Fibroblast of skin of back (primary cell): ENCODE measurements at places on chromosomes 4 and X.

- DNase-seq, result no peak
Measured at GRCh38 chr4:169058312-169058711, 48.3 kb upstream of the CBR4 start.

DNA sequence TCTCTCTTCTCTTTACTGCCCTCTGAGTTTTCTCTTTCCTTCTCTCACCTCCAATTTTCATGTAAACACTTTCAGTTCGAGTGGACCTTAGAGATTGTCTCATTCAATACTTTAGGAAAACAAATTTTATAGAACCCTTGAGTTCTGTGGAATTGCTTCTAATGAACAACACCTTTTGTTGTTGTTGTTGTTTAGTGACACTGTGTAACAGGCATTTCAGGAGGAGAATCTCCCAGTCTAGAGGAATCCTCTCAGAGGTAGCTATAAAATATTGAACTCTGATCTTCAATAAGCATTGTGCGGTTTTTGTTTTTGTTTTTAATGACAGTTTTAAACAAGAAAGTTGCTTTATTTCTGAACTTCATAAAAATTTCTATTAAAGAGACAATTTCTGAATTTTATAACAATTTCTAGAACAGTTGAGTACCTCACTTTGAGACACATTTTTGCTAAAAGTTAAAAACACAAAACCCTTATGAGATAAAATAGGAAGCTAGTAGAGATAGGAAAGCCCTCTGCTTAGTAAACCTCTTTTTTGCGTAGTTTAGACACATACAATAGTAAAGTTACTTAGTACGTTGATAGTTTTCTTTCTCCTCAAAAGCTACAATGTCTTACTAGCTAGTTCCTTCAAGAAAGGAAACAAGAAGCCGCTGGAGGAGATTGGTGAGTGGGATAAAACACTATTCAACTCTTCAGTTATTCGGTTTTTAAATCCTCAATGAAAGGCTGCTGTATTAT lies 38.8 kb downstream of the CLCN3 start:
- DNase-seq, result no peak

DNA sequence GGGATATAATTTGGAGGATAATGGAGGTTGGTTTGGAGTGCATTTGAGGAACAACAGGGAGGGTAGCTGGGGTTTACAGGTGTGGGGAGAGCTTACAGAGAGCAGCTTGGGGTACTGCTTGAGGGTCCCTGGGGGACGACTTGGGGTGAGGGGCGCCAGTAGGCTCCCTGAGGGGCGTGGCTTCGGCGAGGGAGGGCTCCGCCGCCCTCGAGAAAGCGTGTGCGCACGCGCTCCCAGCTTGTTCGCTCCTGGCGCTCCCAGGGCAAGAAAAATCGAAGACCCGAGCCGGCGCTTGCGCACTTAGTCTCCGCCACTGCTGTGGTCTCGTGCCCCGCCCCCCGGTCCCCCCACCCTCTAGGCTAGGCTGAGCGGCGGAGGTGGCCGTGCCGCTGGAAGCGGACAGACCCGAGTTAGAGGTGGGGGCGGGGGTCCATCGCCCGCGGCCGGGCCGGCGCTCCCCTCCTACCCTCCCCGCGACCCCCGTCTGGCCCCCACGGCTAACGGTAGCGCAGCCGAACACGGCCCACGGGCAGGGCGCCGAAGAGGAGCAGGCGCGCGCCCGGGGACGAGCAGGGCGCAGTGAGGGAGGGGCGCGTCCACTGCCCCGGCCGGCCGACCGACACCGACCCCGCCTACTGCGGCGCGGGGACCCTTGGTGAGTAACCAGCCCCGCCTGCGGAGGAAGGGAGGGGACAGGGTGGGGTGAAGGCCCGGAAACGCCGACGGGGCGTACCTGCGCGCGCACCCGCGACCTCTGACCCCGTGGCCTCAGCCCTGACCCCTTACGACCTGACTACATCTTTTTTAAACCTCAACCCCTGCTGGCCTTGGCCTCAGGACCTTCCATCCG lies 5.4 kb upstream of the CCDC120 start:
- peak; percentile 64 for DNase-seq

DNA sequence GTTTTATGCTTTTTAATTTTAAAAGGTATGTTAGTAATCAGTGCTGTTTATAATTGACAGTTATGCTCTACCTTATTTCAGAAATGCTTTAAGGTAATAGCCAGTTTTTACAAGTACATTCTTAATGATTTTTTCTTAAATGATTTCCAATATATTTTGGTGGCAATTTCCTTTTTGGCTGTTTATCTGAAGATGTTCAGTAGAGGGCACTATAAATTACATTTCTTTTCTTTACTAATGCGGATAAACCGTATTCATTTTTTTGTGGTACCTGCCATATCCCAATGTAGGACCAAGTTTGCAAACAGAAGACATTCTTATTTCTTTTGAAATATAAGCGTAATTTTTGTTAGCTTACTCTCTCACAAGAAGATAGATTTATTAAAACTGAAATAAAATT lies 65.4 kb downstream of the CCKAR start:
- no peak for DNase-seq

- DNase-seq, result peak; percentile 78
Measured at GRCh38 chr4:86233681-86234080, 126.2 kb downstream of the MAPK10 start.

GRCh38 chrX:24577091-24577490 lies 70.1 kb downstream of the PCYT1B start:
- no peak for DNase-seq

- no peak for DNase-seq
Measured at GRCh38 chrX:84118315-84118714, 69.7 kb downstream of the RPS6KA6 start.

- no peak for DNase-seq
Measured at GRCh38 chr4:67106861-67107460, 438.3 kb downstream of the CENPC start.

DNA sequence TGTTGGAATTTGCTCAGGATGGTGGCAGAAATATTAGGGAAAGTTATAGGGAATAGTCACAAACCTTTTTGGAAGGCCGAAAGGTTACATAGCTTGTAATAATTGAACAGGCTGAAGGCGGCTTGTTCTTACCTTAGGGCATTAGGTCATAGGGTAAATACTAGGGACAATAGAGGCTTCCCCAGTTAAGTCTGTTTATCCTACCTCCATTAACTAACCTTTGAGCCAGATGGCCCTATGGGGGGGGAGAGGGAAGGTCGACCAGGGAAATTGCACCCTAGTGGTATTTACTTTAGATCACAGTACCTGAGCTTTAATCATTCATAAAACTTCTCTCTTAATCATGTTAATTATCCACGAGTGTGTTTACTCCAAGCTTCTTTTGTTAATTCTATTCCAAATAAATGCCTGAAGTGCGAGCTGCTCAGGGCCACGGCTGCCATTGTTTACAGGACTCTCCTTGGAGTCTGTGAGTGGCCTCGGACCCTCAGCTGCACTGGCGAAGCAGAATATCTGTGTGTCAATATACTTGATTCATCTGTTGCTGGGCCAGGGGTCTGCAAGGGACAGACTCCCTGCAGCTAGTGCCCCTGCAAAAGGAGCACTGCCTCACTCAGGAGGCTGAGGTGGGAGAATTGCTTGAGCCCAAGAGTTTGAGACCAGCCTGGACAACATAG lies 22.9 kb downstream of the PAGE2 start:
- no peak for DNase-seq

GRCh38 chrX:2629316-2630007 lies 61.6 kb upstream of the CD99 start:
- no peak for DNase-seq

GRCh38 chrX:1521459-1521956 lies 15.5 kb downstream of the P2RY8 start:
- no peak for DNase-seq

- no peak for DNase-seq
Measured at GRCh38 chrX:85977218-85977617, 70.1 kb downstream of the CHM start.

DNA sequence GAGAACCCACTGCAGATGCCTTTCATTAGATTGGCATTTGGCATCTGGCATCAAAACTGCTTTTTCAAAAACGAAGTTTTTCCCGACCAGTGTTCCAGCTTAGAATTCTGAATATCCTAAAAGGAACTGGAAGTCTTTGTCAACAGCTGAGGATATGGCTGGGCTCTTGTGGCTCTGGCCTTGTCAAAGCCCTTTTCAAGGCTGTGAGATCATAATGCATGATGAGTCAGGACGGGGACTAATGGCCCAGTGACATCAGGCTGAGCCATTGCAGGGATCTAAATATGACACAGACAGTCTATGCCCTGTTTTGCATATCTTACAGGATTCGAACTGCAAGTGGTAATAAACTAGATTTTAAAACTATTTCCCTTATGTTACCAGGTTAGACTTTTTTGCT lies 306.4 kb downstream of the PTTG2 start:
- peak; percentile 86 for DNase-seq

DNA sequence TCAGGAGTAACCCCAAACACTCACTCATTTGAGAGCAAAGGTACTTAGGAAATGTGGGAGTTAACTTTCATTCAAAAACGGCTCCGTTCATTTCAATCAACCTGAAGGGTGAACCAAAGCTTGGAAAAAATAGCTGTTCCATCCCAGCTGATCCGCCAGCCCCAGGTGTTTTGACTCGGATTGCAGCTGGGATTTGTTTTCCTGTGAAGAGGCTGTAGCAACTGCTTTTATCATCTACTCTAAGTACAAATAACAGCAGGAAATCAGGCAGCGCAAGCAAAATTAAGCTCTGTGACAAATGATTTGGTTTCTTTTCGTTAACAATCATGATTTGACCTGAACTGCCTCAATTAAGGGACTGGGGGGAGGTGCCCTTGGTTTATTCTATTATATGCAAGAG lies 154.7 kb downstream of the BEND2 start:
- DNase-seq, result no peak

- no peak for DNase-seq
Measured at GRCh38 chr4:7160951-7161440, 31.3 kb upstream of the SORCS2 start.

GRCh38 chr4:38330936-38331335 lies 333.1 kb upstream of the KLF3 start:
- no peak for DNase-seq

GRCh38 chr4:128552586-128552907 lies 257.0 kb upstream of the JADE1 start:
- DNase-seq, result no peak

- DNase-seq, result peak; percentile 64
Measured at GRCh38 chr4:80365928-80366327, 30.4 kb downstream of the CFAP299 start.

DNA sequence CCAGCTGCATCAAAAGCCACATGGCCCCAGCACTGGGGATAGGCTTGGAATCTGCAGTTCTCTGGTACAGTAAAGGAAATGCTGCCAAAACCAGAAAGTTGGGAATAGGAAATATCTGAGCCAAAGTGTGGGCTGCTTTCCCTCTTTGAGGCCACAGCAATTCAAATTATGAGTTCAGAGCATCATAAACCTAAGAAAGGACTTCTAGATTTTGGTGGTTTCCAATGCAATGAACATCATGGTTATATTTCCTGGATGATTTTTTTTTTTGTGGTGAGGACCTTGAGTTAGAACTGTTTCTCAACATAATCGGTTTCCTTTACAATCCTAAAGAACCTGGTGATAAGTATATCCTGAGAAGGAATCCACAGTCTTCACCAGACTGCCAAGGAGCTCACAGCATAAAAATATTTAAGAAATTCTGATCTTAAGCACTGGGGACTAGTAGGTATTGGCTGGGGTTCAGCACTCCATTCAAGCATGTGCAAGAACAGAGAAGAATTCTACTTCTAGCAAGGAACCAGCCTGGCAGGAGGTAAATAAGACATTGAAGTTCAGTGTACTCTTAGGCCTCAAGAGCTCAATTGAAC lies 29.8 kb upstream of the ARHGAP24 start:
- no peak for DNase-seq

GRCh38 chr4:123386609-123387008 lies 10.0 kb upstream of the SPRY1 start:
- DNase-seq, result no peak

GRCh38 chr4:38704622-38705154 lies 40.7 kb downstream of the KLF3 start:
- no peak for DNase-seq

- no peak for DNase-seq
Measured at GRCh38 chrX:129091097-129091496, 432.2 kb downstream of the SMARCA1 start.

DNA sequence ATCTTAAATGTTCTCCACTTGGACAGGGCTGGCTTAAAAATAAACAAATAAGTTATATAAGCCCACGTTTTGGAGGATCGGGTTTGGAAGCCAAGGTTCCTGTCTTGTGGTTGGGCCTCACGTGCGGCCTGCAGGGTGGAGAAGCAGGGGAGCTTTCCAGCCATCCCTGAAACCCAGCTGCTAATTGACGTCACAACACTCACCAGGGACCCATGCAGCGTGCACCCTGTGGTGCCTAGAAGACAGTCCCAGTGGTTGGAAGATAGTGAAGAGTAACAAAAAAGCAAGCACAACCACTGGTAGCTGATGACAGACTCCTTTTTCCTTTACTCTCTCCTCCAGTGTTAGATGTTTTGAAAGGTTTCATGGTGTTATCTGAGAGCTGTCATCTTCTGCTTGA lies 142.0 kb upstream of the RBPJ start:
- DNase-seq, result no peak

GRCh38 chrX:68411729-68412128 lies 21.6 kb downstream of the OPHN1 start:
- no peak for DNase-seq

DNA sequence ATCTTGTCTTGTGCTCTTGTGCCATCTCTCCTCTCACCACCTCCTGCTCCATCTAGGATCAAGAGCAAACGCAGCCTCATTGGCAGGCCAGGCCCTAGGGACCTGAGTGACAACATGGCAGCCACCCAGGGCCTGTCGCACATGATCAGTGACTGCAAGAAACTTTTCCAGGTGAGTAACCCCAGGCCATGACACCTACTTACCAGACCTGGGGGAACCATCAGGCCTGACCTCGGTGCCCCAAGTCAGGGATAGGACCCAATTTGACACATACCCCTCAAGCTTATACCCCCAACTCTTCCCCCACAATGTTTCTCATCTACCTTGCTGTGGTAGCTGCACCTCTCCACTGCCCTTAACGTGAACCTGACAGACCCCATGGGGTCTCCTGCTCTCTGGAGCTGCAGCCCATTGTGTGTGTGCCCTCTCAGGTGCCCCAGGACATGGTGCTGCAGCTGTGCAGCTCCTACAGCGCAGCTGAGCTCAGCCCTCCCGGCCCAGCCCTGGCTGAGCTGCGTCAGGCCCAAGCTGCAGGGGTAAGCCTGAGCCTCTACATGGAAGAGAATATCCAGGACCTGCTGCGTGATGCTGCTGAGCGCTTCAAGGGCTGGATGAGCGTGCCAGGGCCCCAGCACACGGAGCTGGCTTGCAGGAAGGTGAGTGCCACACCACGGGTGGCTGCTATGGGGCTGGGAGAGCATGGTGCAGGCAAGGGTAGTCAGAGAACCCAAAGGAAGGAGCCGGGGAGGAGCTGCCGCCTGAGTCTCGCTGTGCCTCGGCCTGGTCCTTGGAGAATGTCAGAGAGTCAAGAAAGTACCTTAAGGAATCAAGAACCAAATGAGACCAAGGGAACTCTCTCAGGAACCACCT lies 74.8 kb downstream of the STARD8 start:
- DNase-seq, result no peak

DNA sequence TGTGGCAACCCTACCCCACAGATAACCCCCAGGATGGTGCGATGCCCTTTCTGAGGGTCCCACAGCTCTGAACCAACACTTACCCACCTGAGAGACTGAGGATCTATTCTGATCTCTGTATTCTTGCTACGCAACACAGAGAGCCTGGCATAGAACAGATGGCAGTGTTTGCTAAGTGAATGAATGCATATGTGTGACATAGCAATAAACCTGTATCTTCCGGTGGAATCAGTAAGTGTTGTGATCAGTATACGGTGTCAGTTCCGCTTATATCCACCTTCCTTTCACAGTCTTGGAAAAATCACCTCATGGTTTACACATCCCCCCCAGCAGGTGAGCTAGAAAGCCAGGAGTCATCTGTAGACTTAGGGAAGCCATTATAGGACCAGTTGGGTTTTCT lies 5.9 kb upstream of the HSD17B10 start:
- DNase-seq, result no peak
